ENCODE measurements at places on chromosomes 16 and 17. TPM values are rescaled to one million over a fixed set of nuclear protein-coding genes. Genes with fewer than 3 reads are reported as not detected.

DNA sequence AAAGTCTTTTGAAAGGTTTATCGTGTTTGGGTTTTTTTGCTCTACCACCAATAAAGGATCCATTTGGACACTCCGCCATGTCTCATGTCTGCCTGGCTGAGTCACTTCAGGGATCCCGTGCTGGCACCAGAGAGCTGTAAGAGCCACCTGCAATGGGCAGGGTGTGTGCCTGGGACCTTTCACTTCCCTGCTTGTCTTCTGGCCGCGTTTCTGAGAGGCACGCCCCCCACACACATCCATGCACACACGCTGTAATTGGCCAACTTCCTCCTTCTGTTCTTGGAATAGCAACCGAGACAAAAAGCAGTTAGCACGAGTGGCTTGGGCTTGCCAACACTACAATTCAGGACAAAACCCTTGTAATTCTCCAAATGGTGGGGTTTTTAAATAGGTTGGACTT lies 9.8 kb upstream of the SOST start:
- DNase-seq = no peak

DNA sequence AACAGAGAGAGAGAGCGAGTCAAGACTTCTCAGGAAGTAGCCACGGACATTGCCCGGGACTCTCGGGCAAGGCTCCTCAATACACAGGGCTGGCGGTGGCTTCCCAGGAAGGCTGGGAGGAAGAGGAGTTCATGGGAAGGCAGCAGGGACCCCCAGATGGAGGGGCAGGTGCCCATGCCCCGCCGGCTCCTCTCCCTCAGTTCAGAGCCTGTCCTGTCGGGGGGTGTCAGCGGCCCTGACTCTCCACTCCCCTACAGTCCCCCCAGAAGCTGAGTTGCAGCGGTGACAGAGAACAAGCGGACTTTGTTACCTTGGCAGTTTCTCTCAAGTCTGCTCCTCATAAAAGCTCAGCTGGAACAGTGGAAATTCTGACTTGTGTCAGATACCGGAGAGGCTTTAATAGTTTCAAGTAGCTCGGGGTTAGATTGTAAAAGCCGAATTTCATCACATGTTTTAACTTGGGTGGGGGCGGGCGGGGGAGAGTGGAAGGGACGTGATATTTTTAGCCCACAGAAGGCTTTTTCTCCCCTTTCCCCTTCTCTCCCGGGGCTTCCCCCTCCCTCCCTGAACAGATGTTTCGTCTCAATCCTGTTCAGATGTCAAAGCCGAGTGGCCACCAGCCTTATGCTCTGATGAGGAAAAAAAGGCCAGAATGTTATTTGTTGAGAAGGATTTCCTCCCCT lies 65.2 kb downstream of the NKD1 start:
- DNase-seq = no peak

- DNase-seq = peak; percentile 46
Measured at GRCh38 chr17:58667934-58668597, 23.8 kb downstream of the TEX14 start.

DNA sequence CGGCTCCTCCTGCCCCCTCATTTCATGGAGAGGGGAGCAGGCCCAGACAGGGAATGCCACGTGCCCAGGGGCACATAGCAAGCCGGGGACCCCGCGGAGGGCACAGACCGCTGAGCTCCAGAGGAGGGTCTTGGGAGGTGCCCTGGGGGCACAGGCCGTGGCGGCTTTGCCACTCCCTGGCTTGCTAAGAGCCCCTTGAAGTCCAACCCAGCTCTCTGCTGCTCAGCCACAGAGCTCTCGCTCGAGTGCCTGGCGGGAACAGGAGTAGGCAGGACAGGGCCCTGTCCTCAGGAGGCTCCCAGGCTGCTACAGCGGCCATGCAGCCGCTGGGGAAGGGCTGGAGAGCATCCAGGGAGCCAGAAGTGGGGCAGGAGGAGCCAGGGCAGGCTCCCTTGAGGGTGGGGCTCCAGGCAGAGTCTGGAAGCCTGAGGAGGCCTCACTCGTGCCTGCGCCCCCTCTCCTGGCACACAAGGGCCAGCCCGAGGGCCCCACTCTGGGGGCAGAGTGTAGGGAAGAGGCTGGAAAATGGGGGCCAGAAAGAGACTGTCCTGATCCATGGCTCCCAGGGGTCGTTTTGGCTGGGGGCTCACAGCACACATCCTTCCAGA lies 4.4 kb upstream of the RAB26 start:
- no peak for DNase-seq

DNA sequence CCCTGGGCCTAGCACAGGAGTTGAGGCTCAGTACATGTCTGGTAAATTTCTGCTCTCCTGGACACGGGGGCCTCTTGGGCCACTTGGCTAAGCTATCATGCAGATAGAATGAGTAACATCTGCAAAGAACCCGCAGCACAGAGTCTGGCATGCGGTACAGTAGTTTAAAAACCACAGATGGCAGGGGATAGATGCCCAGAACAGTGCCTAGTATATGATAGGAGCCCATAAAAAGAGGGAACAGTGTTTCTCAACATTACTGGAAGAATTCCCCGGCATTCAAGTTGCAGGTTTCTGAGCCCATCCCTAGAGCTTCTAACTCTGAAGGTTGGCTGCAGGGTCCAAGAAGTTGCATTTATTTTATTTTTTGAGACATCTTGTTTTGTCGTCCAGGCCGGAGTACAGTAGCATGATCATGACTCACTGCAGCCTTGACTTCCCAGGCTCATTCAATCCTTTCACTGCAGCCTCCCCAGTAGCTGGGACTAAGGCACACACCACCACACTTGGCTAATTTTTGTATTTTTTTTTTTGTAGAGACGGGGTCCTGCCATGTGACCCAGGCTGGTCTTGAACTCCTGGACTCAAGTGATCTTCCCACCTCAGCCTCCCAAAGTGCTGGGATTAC lies 5.8 kb downstream of the CDIPT start:
- DNase-seq = no peak

DNA sequence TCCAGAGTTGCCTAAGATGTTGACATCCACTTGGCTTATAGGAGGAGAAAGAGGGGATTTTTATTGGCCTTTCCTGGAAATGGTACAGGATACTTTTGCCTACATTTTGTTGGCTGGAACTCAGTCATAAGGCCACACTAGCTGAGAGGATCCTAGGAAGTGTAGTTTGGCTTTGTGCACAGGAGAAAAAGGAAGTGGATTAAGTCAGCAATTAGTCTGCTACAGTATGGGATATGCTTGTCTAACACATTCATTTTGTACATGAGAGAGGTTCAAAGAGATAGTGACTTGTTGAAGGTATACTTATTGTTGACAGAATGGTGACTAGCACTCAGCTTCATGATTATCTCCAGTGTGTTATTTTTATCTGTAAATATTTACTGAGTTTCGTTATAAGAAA lies 10.3 kb downstream of the UTP18 start:
- DNase-seq = no peak

- no peak for DNase-seq
Measured at GRCh38 chr16:85207357-85207921, 95.2 kb upstream of the CIBAR2 start.

GRCh38 chr17:2064980-2065785 lies 10.3 kb downstream of the HIC1 start:
- DNase-seq = no peak

DNA sequence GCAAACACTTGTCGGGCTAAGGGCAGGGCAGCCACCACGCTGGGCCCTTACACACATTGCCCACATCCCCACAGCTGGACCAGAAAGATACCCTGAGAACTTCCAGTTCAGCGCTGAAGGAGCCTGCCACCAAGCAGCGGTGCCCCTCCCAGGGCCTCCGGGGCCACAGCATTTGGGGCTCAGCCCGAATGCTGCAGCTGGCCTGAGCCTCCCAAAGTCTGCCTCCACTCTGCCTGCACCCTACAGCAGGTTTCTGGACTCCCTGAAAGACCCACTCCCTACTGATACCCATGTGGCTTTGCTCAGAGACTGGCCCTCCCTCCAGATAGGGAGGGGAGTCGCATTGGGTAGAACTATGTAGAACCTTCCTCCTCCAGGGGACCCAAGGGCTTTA lies 1.5 kb downstream of the MCRIP1 start:
- DNase-seq = no peak

DNA sequence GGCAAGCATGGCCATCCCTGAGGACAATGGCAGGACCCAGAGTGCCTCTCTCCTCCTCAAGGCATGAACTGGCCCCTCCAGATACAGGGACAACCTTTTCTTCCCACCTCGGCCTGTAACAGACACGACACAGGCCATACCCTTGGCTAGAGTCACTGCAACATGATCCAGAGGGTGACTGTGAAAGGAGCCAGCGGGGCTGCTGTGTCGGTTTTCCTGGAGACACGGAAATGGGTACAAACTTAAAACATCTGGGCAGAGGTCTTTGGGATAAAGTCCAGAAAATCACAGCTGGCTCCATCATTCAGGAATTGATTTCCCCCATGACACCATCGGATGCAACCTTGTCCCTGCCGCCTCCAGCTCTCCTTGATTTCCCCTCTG lies 5.3 kb downstream of the CEP295NL start:
- no peak for DNase-seq

DNA sequence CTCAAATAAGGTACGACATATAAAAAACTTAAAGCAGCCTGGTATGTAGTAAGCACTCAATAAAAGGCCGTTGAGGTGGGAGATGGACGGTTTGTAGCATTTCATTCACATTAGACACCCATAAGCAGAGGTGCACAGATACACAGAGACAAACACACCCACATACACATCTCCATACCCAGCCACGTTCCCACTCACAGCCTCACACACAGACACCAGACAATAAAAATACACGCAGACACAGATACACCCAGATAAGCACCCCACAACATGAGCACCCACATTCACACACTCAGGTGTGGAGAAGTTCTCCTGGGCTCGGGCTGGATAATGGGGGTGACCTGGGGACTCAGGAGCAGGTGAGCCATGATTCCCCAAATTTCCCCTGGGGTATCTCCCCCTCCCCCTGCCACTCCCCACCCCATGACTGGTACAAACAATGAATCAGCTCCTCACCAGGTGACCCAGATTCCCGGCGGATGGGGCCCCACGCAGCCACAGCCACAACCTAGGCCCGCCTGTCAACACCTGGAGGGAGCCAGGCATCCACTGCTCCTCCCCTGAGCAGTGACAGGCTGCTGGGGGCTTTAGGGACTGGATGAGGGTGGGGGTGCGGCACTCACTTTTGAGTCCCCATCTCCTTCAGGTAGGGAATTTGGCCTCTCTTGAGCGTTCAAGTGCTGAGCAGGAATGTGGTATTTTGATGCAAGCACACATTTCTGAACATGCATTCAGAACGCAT lies 2.7 kb downstream of the DLX3 start:
- no peak for DNase-seq

DNA sequence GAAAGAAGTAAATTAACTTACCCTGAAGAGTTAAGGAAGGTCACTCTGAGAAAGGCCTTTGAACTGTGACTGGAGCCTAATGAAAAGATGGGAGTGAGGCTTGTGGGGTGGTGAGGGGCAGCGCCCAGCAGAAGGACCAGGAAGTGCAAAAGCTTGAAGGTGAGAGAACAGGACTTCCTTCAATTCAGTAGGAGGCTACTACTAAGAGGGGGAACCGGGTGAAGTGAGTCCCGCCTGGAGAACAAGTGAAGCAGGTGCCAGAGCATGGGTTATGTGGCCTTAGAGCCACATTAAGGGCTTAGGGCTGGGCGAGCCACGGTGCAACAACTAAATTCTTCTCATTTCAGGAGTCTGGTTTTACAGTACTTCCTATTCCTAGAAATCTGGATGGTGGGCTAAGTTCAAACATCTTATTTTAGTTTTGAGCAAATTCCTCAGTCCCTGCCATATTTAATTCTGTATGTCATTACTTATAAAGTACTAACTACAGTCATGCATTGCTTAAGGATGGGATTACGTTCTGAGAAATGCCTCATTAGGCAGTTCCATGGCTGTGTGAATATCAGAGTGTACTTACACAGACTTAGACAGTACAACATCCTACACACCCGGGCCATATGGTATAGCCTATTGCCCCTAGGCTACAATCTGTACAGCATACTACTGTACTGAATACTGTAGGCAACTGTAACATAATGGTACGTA lies 5.1 kb downstream of the CFAP20 start:
- DNase-seq = no peak

The SUMO2 gene
- 49.7 TPM for total RNA-seq

The P2RX5 gene
- 4.5 TPM for total RNA-seq

The KRT25 gene
- total RNA-seq = not detected

DNA sequence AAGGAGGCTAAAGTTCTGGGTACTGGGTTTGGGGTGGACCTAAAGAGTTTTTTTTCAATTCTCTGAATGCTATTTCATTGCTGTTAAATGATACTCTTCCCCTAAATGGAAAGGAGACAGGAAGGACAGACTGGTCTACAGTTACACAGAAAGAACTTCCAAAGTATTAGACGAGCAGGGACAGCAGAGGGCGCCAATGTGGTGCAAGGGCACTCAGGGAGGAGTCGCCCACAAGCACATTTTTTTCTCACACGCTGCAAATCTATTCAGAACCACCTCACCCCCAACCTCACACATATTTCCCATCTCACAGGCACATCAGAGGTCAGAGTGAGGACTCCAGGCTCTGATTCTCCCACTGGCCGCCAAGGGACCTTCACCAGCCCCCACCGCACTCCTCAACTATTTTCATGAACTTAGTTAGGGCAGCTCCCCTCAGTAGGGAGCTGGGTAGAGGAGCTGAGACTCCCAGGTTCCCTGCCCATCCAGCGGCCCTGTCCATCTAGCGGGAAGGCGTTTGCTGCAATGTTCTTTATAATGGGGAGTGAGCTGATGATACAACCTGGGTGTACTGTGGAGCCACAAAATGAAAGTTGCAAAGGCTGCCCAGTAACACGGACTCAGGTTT lies 6.8 kb upstream of the CA4 start:
- DNase-seq = peak; percentile 77

The ALDH3A1 gene
- total RNA-seq = 0.69 TPM

- DNase-seq = peak; percentile 97
Measured at GRCh38 chr17:59842901-59843652, 49.7 kb downstream of the TUBD1 start.

The TAC4 gene
- not detected for total RNA-seq

- no peak for DNase-seq
Measured at GRCh38 chr17:79843474-79843815, 4.2 kb upstream of the CBX4 start.

GRCh38 chr16:28104404-28104803 lies 40.9 kb upstream of the GSG1L start:
- no peak for DNase-seq

The TNFRSF17 gene
- total RNA-seq = not detected

DNA sequence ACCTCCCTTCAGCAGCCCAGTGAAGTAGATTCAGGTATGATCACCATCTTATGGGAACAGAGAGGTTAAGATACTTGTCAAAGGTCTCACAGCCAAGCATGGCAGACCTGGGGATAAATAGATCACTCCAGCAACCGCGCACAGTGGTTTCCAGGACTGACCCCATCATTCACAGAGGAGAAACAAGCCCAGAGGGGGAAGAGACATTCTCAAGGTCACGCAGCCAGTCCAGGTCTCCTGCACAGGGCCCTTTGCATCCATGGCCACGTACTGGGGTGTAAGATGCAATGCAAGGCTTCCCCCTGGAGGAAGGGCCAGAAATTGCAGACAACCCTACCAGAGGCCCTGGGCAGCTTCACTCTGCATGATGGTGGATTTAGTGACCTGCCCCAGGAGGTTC lies 19.9 kb downstream of the TLE7 start:
- peak; percentile 26 for DNase-seq

DNA sequence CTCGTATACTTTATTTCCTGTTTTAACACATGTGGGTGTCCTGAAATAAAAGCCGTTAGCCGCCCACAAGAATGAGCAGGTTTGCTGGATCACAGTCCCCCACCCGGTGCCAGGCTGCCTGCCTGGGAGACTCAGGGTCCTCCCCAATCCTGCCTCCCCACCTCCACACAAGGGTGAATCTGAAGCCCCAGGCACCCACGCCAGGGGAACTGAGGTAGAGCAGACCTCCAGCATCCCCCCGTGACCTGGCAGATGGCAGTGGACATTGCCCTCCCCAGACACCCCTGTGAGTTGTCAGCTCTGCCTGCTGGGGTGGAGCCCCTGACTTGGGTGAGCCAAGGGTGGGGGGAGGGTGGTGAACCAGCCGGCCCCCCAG lies 114.8 kb downstream of the METRNL start:
- no peak for DNase-seq

All from mammary epithelial cell (primary cell).